ENCODE measurements at places on chromosomes 11 and 22.

DNA sequence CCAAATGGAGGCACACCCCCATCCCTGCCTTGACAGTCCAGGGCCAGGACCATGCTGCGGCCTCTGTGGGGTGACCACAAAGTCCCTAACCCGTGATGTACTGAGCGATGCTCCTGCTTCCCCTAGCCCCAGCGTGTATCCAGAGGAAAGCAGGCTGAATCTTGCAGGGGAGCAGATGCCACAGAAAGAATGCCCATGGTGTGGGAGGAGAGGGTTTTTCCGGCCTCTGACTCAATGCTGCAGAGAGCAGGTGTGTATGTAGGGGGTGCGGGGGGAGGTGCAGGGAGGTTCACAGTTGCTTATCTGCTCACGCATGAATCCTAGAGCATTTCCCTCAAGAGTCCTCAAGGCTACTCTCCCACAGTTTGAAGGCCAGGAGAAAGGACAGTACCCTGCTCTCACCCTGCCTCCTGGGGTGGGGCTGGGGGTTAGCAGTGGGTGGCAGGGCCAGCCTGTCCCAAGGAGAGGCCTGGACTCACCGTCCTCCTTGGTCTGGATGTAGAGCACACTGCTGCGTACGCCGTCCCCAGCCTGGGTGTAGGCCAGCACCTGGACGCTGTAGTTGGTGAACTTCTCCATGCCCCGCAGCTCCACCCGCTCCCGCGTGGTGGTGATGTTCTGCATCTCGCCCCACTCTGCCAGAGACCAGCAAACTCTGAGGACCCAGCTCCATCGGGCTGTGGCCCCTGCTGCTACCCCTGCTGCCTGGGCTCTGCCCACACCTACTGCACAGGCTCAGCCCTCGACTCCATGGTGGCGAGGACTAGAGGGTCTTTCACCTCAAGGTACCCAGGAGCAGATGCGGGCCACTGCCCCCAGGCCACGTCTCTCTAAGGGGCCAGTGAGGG, 130.8 kb downstream of the CEP164 start:
- no peak for DNase-seq

GRCh38 chr22:26174280-26174679, 5.0 kb downstream of the SEZ6L start:
- no peak for DNase-seq

- no peak for DNase-seq
These were observed 14.9 kb downstream of the CNTF start for GRCh38 chr11:58637371-58637770.

GRCh38 chr22:37442537-37442936, 15.3 kb upstream of the ELFN2 start:
- no peak for DNase-seq

- no peak for DNase-seq
These were observed 15.9 kb downstream of the IL17REL start for GRCh38 chr22:49996518-49997250.

- DNase-seq, result no peak
These were observed 59.6 kb downstream of the LRRC32 start for GRCh38 chr11:76610871-76611475.

DNA sequence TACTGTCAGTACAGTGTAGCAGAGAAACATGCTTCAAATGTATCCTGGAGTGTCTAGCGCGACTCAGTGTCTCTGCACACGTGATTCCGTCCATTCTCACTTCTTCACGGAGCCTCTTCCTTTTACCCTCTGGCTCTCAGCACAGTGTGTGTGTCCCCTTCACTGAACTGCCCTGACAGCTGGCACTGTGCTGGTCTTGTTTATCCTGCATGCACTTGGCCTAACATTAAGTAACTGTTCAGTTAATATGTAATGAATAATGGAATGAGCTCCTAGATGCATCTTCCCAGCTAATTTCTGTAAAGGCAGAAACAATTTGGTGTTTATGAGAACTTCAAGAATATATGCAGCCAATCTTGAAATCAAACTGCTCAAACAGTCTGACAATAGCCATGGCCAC, 44.4 kb downstream of the KMT5B start:
- DNase-seq, result no peak

- DNase-seq, result no peak
These were observed 13.7 kb downstream of the PIWIL3 start for GRCh38 chr22:24760708-24761306.

DNA sequence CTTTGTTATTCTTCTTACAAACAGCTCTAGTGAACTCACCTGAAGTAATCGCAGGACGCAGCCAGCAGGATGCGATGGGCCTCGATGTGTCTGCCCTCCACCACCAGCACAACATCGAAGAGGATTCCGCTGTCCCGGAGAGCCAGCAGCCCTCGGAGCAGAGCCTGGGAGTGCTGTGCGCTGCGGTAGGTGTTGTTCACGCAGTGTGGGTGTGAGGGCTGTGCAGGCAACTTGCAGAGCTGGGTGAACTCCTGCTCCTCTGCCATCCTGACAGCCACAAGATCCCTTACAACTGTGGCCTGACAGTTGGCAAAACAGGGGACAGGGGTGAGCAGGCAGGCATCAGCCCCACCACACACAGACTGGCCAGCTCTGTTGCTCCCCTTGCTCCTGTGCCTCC, 6.6 kb downstream of the KLHL22 start:
- DNase-seq, result no peak

DNA sequence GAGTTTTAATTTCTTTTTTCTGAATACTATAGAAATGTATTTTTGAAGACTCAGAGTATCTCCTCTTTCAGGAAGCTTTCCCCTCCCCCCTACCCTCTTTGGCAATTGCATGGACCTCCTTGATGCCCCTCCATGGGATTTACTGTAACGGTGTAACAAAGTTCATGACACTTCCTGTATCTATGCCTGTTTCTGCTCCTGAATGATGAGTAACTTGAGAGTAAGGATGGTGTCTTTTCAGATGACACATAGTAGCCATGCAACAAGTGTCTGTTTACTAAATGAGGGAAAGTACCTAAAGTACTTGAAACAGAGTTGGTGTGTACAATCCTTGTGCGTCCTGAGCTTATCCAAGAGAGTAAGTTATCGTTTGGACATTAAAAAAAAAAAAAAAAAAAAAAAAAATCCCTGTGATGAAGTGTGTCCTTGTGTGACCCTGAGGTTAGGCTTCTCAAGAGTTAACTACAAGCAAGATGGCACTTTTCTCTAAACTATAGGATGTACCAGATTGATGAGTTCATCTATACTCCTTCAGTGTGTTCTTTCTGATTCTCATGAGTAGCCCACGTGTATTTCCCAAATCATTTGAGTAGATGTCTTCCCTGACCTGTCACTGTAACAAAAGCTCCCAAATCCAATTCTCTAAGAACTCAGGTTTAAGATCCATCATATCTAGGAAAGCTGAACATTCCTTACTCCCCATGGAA, 7.4 kb downstream of the ETS1 start:
- no peak for DNase-seq

- DNase-seq, result peak; percentile 17
These were observed 775.6 kb downstream of the BRD1 start for GRCh38 chr22:49052023-49052538.

DNA sequence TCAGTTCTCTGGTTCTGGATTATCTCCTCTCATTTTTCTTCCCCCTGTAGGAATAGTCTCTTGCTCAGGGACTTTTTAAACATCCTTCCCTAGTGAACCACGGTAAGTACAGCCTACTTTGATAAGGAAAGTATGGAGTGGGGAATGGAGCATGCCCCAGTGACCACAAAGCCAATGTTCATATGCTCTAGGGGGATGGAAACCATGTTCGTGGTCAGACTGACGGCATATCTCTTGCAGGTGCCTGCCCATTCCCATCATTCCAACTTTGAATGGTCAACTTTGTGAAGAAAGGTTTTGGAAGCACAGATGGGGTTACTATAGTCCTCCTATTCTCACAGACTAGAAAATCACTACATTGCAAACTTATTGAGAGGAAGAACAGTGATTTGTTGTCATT, 332.5 kb upstream of the NCAM1 start:
- no peak for DNase-seq

GRCh38 chr11:128171506-128171905, 415.9 kb downstream of the ETS1 start:
- DNase-seq, result no peak

- DNase-seq, result no peak
These were observed 30.0 kb downstream of the MOV10L1 start for GRCh38 chr22:50119768-50120251.

- DNase-seq, result no peak
These were observed 320 bp upstream of the PHLDA2 start for GRCh38 chr11:2929531-2929949.

- no peak for DNase-seq
These were observed 11.0 kb upstream of the GRIK4 start for GRCh38 chr11:120500414-120501071.

DNA sequence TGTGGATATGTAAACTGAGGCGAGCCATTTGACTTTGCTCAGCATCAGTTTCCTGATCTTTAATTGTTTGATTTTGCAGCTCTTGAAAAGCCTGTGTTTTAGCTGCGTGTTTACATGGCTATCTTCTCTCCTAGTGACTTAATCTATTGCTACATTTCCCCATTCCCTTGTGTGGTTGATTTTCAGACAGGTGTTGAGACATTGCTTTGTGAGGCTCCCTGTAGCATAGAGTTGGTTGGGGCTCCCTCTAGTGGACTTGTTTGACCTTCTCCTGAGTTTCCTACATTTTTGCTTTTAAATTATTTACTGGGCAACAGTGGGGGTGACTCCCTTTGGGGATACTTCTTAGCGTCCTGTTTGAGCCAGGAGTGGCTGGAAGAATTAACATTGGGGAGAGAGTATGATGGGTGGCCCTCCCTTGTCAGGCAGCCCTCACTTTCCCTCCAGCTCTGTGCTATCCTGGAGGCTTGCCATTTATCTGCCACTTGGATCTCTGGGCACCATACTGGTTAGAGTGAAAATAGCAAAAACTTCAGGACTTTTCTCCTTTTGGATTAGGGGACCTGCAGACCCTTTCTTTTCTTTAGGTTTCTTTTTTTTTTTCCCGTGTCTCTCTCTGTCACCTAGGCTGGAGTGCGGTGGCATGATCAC, 9.2 kb upstream of the CBL start:
- peak; percentile 25 for DNase-seq

DNA sequence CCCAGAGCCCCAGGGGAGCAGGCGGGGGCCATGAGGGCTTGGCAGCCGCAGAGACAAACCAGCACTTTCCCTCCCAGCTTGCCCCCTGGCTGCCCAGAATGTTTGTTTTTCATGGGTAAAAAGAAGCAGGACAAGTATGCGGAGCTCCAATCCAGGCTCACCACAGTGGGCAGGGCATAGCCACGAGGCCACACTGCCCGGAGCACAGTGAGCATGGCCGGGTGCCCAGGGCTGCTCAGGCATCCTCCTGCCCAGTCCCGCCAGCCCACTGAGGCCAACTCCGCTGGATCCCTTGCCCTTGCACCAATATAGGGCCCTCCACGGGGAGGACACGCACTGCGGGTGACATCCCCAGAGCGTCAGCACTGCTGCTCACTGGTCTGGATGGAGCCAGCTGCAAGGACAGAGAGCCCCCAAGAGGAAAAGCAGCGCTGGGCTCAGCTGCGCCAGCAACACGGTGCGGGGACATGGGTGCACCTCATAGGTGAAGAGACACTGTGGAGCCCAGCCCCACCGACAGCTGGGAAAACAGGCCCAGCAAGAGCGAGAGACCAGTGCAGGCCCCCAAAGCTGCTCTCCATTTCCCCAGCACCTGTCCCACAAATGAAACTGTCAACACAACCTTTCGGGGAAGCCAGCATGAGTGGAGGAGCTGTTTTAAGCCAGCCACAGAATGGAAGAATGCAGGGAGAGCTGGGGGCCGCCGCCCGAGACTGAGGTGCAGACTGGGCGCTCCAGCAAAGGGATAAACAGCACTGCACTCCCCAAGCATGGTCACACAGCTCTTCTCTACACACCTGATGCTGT, 24.8 kb downstream of the ARVCF start:
- no peak for DNase-seq

DNA sequence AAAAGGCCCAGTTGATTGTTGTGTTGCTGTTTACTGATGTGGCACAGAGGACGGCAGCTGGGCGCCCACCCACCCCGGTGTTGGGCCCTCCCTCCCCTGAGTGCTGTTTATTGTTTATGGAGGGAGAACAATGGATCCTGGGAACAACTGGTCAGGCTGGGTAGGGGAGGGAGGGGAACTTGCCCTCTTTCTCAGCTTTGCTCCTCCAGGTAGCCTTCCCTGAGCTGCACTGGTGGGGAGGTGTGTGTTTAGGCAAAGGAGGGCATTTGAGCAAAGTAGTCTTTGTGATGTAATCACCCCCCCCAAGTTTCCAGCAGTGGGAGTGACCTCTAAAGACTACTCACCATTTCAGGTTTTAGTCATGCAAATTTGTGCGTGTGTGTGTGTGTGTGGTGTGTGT, 1035.3 kb downstream of the NTM start:
- DNase-seq, result no peak

- no peak for DNase-seq
These were observed 12.1 kb downstream of the SLC37A2 start for GRCh38 chr11:125075242-125075625.

DNA sequence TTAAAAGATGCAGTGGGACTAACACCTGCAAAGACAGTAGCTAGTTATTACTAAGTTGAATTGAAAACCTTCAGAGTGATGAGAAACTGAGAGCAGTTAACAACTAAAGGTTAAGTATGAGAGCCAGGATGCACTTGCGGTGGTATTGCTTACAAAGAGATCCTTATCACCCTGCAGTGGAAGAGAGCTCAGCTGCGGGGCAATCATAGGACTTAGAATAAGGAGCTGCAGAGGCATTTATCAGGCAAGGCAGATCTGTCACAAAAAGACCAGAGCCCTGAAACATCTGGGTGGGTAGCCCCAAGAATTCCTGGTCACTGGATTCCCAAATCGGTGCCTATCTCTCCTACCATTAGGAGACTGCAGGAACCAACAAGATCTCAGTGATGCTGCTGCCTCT, 34.3 kb upstream of the CFAP300 start:
- DNase-seq, result no peak

- no peak for DNase-seq
These were observed 395.0 kb upstream of the CCDC90B start for GRCh38 chr11:83681031-83681781.

- DNase-seq, result no peak
These were observed 427.3 kb downstream of the BRD1 start for GRCh38 chr22:49400136-49400940.

- no peak for DNase-seq
These were observed 16.8 kb upstream of the TMEM191C start for GRCh38 chr22:21450320-21450831.

- DNase-seq, result no peak
These were observed 1184.5 kb downstream of the BRD1 start for GRCh38 chr22:48643066-48643731.

GRCh38 chr11:62707277-62707861, at the start of the genes BSCL2 and GNG3:
Gene BSCL2, minus strand, starts transcription at chr11:62707424. Its CDS starts 229 bp downstream, at chr11:62707195.
Gene GNG3, plus strand, starts transcription at chr11:62707676. Its CDS starts 620 bp downstream, at chr11:62708296.
- DNase-seq, result no peak

GRCh38 chr11:87150936-87151335, 113.2 kb downstream of the TMEM135 start:
- DNase-seq, result no peak

DNA sequence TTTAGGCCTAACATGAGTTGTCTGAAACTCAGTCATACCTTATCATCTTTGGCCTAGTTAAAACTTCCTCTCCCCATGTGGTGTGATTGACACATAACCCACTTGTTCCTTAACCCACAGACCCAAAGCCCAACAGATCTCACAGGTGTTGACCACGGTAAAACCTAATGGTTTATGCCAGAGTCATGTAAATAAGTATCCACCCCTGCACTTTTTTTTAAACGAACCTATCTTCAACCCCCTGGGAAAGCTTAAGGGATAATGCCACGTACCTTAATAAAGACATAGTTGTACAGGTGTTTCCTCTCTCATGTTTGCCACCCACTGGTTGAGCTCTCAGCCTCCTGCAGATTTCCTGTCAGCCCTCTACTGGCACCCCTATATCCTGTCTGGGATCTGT, 709.3 kb upstream of the CCDC179 start:
- DNase-seq, result no peak

- DNase-seq, result no peak
These were observed 76.0 kb downstream of the ST3GAL4 start for GRCh38 chr11:126431401-126432064.

GRCh38 chr11:131695889-131696429, 325.5 kb downstream of the NTM start:
- no peak for DNase-seq
